Sigmoid colon (tissue), 7 donors: ENCODE measurements at places on chromosomes 7 and 10.

- no peak for DNase-seq
Measured at GRCh38 chr10:14623931-14624330, 150.8 kb downstream of the FAM107B start.

DNA sequence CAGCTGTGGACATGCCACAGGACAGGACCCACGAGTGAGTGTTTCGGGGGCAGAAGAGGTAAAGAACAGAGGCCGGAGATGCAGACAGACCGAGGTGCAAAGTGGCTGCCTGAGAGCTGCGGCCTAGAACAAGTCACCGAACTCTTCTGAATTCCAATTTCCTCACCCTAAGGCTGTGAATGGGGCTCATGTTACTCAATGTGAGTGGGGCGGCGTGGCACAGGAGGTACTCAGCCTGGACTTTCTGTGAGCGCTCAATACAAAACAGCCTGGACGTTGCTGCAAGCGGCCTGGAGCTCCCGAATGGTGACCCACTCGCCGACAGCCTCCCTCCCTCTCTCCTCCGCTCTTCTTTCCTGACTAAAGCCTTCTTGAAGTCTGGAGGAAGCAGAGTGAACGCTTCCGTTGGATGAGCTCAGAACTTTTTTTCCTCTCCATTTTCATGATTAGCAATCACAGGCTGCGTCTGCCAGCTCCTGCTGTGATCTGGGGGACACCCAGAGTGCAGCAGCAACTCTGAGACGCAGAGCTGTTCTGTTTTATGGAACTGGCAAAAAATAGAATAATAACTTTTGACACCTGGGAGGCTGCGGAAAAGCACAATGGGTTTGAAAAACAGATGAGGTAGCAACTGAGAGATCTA, 108.5 kb downstream of the PTPRN2 start:
- DNase-seq = no peak

DNA sequence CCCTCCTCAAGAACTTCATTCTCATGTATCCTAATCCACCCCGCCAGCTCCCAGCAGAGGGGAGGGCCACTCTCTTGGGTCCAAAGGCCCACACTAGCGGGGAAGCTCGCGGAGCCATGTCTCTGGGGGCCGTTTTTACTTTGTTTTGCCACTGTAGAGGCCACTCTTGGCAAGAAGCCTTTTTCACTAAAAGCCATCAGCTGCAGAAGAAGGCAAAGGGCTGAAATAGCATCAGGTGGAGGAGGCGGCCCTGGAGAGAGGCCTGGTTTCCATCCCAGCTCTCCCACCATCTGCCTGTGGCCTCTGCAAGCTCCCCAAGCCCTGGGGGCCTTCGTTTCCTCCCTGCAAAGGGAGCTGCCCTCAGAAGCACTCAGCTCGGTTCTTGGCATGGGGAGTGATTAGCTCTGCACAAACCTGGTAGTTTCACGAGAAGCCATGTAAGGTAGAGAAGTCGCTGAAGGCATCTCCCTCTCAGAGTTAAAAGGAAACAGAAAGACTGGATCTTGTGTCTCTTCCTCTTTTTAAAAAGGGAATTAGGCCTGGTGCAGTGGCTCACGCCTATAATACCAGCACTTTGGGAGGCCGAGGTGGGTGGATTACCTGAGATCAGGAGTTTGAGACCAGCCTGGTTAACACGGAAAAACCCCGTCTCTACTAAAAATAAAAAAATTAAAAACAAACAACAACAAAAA, 70.3 kb downstream of the PARP12 start:
- DNase-seq = no peak

DNA sequence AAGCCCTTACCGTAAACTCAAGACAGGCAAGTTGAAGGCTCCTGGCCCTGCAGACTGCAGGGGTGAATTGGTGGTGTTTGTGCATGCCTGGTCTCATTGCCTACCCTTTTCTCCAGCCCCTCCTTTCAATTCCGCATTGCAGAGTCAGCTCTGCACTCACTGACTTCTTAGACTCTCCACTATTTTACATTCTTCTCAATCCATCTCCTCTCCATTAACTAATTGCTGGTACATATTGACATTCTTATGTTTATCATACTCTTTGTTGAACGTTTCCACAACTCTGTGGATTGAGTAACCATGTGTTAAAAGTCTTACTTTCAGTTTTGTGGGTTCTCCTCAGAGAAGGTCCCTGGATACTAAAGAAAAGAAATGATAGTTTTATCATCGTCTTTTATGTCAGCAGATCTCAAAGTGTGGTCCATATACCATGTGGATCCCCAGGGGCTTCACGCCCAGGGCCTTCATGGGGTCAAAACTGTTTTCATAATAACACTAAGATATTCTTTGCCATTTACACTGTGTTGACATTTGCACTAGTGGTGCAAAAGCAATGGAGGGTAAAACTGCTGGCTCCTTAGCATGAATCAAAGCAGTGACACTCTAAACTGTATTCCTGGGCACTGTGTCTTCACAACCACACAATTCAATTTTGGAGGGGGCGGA, 135.4 kb upstream of the FZD1 start:
- no peak for DNase-seq

- DNase-seq = peak; percentile 93
Measured at GRCh38 chr7:106425017-106425719, 140.4 kb upstream of the NAMPT start.

GRCh38 chr7:1532456-1533254, 2.2 kb downstream of the MAFK start:
- DNase-seq = peak; percentile 93

- no peak for DNase-seq
Measured at GRCh38 chr10:77619964-77620703, 17.5 kb downstream of the KCNMA1 start.

DNA sequence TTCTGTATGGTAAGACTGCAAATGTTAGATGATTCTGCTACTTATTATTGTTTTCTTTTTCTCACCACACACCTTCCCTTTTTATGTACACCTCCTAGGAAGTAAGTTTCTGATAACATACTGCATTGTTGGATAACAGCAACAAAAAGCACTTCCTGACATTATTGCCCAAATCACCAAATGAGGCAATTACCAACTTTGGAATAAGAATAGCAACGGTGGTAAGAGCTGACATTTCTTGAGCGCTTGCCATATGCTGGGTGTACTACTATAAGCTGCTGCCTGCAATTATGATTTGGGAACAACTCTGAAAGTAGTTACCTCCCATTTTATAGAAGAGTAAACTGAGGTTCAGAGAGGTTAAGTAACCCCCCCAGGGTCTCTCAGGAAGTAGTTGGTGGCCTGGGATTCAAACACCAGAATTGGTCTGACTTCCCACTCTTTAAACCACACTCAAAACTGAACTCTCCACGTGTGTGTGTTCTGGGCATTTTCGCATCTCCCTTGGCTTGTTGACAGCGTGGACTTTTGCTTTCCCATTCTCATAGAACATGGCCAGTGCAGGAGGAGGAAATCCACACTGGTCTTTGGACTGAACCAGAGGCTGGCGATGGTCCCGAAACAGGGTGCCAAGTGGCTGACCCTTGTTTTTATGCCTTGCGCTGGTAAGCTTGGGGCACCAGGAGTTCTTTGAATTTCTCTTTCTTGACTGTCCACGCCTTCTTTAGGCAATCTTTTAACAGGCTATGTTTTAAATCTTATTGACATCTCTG, 71.4 kb downstream of the TCF7L2 start:
- DNase-seq = peak; percentile 58
